ENCODE measurements at places on chromosomes 5 and 9. TPM values are rescaled to one million over a fixed set of nuclear protein-coding genes. Genes with fewer than 3 reads are reported as not detected.

- DNase-seq: no peak
These were observed 32.7 kb downstream of the ZNF366 start for GRCh38 chr5:72474516-72474915.

DNA sequence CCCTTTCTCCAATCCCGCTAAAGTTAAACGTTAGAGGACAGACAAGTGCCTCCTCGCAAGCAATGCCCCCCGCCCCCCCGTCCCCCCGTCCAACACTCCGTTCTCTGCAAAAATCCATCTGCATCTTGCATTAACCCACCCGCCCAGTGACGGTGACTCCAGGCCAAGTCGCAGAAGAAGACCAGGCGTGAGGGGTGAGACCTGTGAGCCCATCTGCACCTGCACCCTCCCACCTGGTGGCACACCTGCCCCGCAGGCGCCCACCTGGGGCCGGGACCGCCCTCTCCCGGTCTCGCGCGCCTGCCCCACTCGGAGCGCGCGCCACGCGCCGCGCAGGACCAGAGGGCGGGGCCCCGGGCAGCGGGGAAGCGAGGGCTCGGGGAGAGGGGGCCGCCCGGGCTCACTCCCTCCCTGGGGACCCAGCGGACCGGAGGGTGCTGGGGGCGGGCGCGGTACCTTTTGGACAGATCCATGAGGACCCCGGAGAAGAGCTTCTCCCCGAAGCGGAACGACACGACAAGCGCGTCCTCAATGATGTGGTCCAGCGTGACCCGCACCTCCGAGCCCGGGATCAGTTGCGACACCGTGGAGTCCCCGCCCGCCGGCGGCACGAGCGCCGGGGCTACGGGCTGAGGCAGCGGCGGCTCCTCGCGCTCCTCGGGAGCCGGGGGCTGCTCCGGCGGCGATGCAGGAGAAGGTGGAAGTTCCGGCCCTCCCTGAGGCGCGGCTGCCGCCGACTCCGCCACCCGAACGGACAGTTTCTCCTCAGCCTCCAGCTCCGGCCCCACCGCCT lies 705 bp downstream of the PWWP2A start:
- DNase-seq: peak; percentile 5

- DNase-seq: no peak
These were observed 1.5 kb downstream of the VDAC1 start for GRCh38 chr5:134003064-134003816.

Gene IL13
- total RNA-seq: 2.8 TPM
